Mucosa of descending colon (tissue), 3 donors: ENCODE measurements at places on chromosomes 16 and 17. TPM values are rescaled to one million over a fixed set of nuclear protein-coding genes. Genes with fewer than 3 reads are reported as not detected.

Gene CETP
- not detected for total RNA-seq

Gene SDF2
- total RNA-seq = 56.3 TPM

Gene TRAPPC2L
- 57.9 TPM for total RNA-seq

Gene DNAI2
- total RNA-seq = not detected

Gene ITPRIPL2
- 36.3 TPM for total RNA-seq
